ENCODE measurements at places on chromosomes 3 and 15.

- DNase-seq: no peak
Observed at GRCh38 chr3:171458071-171458863, 1.9 kb downstream of the TNIK start.

DNA sequence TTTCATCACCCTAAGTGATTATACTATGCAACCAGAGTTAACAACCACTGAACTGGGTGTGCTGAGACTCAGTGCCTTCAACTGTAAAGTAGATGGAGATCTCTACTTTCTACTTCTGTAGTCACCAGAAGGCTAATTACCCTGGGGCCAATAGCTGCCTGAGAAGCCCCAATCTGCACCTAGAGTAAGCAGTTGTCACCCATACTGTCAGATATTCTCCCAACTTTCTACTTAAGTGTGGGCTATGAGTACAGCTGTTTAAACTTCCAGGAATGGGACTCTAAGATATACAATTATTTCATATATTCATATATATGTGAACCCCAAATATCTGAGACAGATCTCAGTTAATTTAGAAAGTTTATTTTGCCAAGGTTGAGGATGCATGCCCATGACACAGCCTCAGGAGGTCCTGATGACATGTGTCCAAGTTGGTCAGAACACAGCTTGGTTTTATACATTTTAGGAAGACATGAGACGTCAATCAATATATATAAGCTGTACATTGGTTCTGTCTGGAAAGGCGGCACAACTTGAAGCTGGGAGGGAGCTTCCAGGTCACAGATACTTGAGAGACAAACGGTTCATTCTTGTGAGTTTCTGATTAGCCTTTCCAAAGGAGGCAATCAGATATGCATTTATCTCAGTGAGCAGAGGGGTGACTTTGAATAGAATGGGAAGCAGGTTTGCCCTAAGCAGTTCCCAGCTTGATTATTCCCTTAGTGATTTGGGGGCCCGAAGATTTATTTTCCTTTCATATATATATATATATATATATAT, 41.9 kb downstream of the CCNL1 start:
- no peak for DNase-seq

DNA sequence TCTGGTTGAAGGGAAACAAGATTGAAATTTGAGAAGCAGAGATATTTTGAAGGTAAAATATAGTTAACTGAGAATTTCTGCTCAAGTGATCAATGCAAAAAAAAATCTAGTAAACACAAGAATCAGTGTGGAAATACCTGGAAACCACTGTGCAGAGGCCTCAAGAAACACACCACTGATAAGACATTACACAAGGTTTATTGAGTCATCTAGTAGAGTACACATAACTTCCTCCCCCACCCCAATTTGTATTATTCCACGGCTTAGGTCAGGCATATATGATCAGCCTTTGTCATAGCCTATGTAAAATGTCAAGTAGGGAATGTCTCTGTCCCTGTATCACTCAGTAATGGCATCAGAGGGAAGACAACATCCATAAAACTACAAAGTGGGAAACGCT, 447.8 kb upstream of the BCHE start:
- no peak for DNase-seq

- peak; percentile 44 for DNase-seq
Observed at GRCh38 chr15:67179411-67179995, 75.0 kb downstream of the AAGAB start.

GRCh38 chr3:14907043-14907966, 40.1 kb upstream of the NR2C2 start:
- no peak for DNase-seq

Measured in NCI-H82 (cell line).